ENCODE measurements at places on chromosomes 12 and 14. TPM values are rescaled to one million over a fixed set of nuclear protein-coding genes. Genes with fewer than 3 reads are reported as not detected.
A peak's percentile ranks its signal among the peaks of the same experiment; 100 is the strongest.

Gene KLRD1
- total RNA-seq: 1.1 TPM

Gene TMTC2
- 20.6 TPM for total RNA-seq

Gene LHX5
- not detected for total RNA-seq

Gene PELI2
- 13.9 TPM for total RNA-seq

Gene BRI3BP
- 50.3 TPM for total RNA-seq

- H3K27me3 ChIP-seq: no peaks in the 10 kb centered on the region
- H3K27ac ChIP-seq: no peak overlapping the region
- H3K36me3 ChIP-seq: no peaks in the 10 kb centered on the region
- DNase-seq: no peak
- H3K4me3 ChIP-seq: no peak overlapping the region
Measured at GRCh38 chr14:90805662-90806540, 10.3 kb downstream of the TTC7B start.

GRCh38 chr12:22333186-22333712 is 1.3 kb downstream of the ST8SIA1 start:
- H3K36me3 ChIP-seq: no peaks in the 10 kb centered on the region
- H3K27ac ChIP-seq: peak overlapping the region; percentile 3
- DNase-seq: no peak

DNA sequence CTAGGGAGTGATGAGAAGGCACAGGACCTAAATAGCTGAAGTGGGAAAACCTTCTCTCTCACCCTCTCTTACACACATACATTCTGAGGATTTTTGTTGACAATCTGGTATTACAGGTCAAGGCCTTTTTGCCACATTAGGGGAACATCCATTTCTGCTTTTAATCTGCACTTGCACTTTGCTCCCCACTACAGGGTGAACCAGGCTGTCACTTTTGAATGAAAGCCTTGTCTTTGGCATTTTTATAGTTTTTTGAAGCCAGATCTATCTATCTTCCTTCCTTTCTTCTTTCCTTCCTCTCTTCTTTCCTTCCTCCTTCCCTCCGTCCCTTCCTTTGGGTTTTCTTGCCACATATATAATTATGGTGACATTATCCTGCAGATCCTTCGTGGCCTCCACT is 165.9 kb upstream of the OTX2 start:
- DNase-seq: no peak
- H3K4me1 ChIP-seq: no peaks in the 10 kb centered on the region
- H3K36me3 ChIP-seq: no peaks in the 10 kb centered on the region

- no peaks in the 10 kb centered on the region for H3K4me1 ChIP-seq
- H3K27me3 ChIP-seq: no peaks in the 10 kb centered on the region
- H3K4me3 ChIP-seq: no peak overlapping the region
- DNase-seq: no peak
Measured at GRCh38 chr14:102749393-102750305, 27.6 kb upstream of the TRAF3 start.

DNA sequence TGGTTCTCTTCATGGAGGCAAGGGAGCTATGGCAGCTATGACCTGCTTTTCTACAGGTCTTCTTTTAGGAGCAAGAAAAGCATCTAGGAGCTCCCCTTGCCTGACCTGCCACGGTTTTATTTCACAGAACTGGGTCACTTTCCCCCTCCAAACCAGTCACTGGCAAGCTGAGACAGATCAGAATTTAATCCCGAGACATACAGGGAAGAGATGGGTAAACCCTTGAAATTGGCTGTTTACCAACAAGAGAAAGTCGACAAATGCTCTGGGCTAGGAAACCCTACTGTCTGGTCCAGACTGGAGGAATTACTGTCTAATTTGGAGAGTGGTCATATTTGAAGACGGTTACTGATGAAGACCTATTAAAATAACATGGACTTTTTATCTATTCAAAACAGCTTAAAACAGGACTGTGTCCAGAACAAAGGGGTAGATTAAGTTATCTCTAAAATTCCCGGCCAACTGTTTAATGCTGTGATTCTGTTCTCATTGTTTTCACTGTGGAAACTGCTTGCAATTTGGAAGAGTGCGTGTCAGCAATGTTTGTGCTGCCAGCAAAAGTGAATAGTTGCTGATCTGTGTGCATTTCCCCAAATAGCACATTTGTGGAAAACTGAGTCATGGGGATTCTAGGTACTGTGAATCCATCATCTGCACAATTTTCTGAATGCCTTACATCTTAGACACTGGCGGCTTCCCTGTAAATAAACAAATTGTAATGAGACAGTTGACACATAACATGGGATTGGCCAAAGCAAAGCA is 73.4 kb upstream of the EEA1 start:
- H3K27ac ChIP-seq: no peak overlapping the region
- no peak overlapping the region for H3K4me3 ChIP-seq
- no peaks in the 10 kb centered on the region for H3K4me1 ChIP-seq
- H3K27me3 ChIP-seq: no peaks in the 10 kb centered on the region
- no peaks in the 10 kb centered on the region for H3K36me3 ChIP-seq

- no peak overlapping the region for H3K4me3 ChIP-seq
- no peak for DNase-seq
- H3K36me3 ChIP-seq: no peaks in the 10 kb centered on the region
- no peaks in the 10 kb centered on the region for H3K27me3 ChIP-seq
Measured at GRCh38 chr14:91111443-91111842, 2.4 kb upstream of the DGLUCY start.

DNA sequence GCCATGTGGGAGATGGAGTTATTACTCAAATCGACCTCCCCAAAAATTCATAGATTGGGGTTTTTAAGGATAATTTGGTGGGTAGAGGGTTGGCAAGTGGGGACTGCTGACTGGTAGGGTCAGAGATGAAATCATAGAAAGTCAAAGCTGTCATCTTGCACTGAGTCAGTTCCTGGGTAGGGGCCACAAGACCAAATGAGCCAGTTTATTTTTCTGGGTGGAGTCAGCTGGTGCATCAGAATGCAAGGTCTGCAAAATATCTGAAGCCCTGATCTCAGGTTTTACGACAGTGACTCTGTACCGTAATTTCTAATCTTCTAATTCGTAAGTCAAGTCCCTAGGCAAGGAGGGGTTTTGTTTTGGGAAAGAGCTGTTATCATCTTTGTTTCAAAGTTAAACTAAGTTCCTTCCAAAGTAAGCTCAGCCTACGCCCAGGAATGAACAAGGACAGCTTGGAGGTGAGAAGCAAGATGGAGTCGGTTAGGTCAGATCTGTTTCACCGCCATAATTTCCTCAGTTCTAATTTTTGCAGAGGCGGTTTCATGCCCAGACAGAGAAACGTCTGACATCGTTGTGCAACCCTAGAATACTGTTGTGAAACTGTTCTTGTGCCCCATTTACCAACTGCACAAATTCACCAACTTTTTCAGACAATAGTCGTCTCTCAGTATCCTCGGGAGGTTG is 104.5 kb upstream of the SFSWAP start:
- no peaks in the 10 kb centered on the region for H3K4me1 ChIP-seq
- no peaks in the 10 kb centered on the region for H3K27me3 ChIP-seq
- no peaks in the 10 kb centered on the region for H3K36me3 ChIP-seq
- no peak for DNase-seq
- H3K27ac ChIP-seq: no peak overlapping the region
- H3K4me3 ChIP-seq: no peak overlapping the region

DNA sequence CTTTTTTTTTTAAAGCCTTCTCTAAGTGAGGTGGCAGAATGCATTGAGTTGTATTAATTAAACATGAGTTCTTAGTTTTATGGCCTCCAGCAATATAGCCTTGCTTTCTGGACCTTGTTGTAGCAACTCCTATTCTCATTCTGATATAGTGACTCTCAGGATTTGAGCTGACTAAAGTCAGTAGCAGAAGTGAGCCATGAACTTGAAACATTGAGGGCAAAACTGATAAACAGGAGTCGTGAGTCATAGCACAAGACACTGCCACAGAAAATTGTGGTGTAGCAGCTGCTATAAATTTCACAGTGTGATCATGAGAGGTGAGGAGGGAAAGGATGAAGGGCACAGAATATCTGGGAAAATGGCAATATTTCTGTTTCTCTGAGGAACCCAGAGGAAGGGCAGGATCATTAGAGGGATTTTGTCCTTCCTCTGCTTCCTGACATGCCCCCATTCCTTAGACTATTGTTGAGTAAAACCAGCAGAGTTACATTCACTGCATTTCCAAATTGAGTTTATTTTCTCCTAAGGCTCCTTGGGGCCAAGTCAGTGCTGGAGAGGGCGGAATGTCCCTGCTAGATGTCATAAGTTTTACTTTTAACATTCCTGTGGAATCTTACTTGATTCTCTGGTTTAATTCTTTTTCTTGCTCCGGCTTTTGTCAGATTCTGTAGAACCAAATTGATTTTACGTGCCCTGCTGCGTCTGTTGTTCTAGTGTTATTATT is 7.5 kb downstream of the KLRG1 start:
- H3K4me1 ChIP-seq: no peaks in the 10 kb centered on the region
- no peak overlapping the region for H3K4me3 ChIP-seq
- H3K36me3 ChIP-seq: no peaks in the 10 kb centered on the region

GRCh38 chr12:120342175-120343038 is 14.8 kb upstream of the PLA2G1B start:
- no peaks in the 10 kb centered on the region for H3K36me3 ChIP-seq
- no peaks in the 10 kb centered on the region for H3K27me3 ChIP-seq
- no peak overlapping the region for H3K4me3 ChIP-seq

DNA sequence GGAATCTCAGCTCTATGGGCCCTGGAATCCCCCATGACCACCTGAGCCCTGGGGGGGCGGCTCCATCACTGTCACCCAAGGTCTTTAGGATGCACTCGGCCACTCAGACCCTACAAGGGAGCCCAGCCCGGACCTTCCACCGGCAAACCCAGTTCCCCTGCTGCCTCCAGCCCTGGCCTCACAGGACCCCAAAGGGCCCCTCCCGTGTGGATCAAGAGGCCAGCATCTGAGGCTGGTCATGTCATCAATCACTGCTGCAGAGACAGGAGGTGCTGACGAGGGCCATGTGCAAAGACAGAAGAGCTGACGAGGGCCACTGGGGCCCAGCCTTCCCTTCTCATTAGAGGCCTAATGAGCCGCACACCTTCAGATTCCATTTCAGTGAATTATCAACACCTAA is 39.0 kb upstream of the SFSWAP start:
- no peaks in the 10 kb centered on the region for H3K27me3 ChIP-seq
- no peak overlapping the region for H3K4me3 ChIP-seq
- no peaks in the 10 kb centered on the region for H3K4me1 ChIP-seq

DNA sequence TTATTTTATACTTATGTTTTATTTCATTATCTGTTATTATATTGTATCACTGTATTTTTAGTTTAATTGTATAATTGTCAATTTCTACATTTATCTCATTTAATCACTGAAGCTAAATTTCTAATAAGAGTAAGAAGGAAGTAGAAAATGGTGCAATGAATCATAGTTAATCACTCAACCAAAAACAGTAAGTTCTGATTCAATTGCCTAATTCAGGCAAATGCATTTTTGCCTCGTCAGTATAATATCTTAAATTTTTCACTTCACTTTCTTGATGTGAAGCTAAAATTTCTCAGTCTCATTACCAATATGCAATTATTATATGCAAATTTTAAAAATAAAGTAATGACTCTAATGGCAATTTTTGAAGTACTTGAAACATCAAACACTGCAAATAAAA is 340.5 kb upstream of the USP15 start:
- no peaks in the 10 kb centered on the region for H3K36me3 ChIP-seq
- no peak overlapping the region for H3K27ac ChIP-seq
- DNase-seq: no peak
- no peak overlapping the region for H3K4me3 ChIP-seq
- no peaks in the 10 kb centered on the region for H3K27me3 ChIP-seq

DNA sequence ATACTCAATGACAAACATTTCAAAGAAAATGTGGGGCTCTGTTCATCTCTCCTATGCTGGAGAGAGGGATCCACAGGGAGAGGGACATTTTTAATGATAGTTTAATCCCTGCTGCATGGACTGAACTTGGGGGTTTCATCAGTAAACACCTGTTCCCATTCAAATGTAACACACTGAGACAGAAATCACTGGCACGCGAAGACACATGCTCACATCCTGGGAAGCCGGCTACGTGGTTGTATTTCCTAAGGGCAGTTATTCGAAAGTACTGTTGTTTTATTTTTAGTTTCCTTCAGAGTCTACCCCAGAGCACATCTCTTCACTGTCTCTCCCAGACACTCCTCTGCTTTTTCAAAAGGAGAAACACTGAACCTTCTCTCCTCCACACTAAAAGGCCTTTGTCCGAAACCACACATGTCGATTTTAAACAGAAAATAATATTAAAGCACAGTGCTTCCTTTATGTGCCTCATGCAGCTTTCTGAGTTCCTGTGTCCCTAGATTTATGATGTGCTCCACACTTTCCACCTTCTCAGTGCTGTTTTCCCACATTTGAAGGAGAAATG is 52.8 kb downstream of the PTHLH start:
- no peak for DNase-seq
- H3K4me1 ChIP-seq: no peaks in the 10 kb centered on the region
- no peak overlapping the region for H3K4me3 ChIP-seq
- no peaks in the 10 kb centered on the region for H3K27me3 ChIP-seq
